ENCODE measurements at places on chromosomes 1 and 21. TPM values are rescaled to one million over a fixed set of nuclear protein-coding genes. Genes with fewer than 3 reads are reported as not detected.

DNA sequence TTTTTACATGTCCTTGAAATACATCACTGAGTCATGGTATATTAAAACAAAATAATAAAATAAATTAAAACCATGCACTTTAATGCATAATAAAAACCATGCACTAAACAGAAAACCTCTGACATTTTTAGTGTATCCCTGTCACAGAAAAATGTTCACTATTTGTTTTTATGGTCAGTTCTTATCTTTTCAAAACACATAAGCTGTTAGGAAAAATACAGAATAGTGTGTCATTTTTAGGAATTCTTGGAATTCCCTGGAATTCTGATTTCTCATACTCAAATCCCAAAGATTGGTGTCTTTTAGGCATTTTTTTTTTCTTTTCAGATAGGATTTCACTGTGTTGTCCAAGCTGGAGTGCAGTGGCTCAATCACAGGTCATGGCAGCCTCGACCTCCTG lies 25.1 kb upstream of the TINAGL1 start:
- no peak overlapping the region for H3K4me3 ChIP-seq
- H3K4me1 ChIP-seq, result peaks cover 10% of the 10 kb centered on the region
- H3K27ac ChIP-seq, result no peak overlapping the region
- DNase-seq, result no peak
- no peaks in the 10 kb centered on the region for H3K36me3 ChIP-seq

- H3K4me1 ChIP-seq, result peaks cover 24% of the 10 kb centered on the region
- H3K27ac ChIP-seq, result peak overlapping the region; percentile 90
- DNase-seq, result peak; percentile 68
- peak overlapping the region; percentile 4 for H3K4me3 ChIP-seq
- peaks cover 52% of the 10 kb centered on the region for H3K36me3 ChIP-seq
Observed at GRCh38 chr1:44305962-44306422, 49.1 kb downstream of the ERI3 start.

The ADAMTS4 gene
- 1.1 TPM for total RNA-seq

DNA sequence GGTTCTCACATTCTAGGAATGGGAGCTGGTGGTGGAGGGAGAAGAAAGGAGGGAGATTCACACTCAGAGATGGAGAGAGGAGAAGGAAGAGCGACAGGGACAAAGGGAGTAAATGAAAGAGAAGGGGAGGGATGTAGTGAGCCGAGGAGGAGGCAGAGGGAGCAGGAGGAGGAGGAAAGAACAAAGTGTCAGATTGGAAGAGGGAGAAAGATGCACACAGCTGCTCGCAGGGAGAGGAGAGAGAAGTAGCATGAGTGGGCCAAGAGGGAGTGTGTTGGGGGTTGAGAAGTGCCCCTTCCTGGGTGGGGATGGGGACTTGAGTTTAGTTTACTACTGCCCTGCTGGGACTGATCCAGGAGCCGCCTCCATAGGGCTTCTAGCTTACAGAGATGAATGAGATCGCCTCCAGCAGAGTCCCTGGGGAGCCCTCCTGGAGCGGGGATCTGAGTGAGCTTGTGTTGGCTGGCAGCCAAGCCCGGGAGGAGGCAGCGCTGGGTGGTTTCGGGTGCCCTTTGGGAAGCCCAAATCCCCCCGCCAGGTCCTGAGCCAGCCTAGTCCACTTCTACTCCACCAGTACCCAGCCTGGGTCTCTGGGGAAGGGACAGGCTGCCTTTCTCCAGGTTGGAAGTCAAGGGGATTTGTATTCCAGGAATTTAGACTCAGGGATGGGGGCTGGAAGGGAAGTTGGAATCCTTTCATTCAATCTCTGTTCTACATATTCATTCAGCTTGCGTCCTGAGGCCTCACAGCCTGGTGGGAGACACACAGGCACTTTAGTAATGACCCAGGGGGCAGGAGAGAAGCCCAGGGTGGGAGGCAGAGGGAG lies 20.9 kb downstream of the PTPRU start:
- DNase-seq, result no peak
- no peak overlapping the region for H3K27ac ChIP-seq
- H3K27me3 ChIP-seq, result peaks cover 32% of the 10 kb centered on the region
- no peak overlapping the region for H3K4me3 ChIP-seq
- H3K36me3 ChIP-seq, result no peaks in the 10 kb centered on the region

DNA sequence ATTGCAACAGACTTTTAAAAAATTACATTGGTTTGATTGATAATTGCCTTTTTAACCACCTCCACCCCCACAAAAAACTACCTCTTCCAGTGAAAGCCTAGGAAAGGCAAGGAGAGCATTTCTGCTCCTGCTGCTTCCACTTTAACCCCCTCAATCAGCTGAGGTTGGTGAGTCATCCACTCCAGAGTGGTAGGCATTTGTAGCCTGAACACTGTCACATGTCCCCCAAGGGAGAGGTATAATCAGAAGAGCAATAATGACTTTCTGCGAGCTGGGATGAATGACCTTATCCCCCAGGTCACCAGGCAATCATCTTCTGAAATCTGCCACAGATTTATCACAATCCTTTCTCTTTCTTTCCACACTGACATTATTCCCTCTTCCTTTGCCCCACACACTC lies 126.6 kb upstream of the CAMK1G start:
- no peak overlapping the region for H3K4me3 ChIP-seq
- no peak overlapping the region for H3K27ac ChIP-seq
- DNase-seq, result no peak
- no peaks in the 10 kb centered on the region for H3K4me1 ChIP-seq

DNA sequence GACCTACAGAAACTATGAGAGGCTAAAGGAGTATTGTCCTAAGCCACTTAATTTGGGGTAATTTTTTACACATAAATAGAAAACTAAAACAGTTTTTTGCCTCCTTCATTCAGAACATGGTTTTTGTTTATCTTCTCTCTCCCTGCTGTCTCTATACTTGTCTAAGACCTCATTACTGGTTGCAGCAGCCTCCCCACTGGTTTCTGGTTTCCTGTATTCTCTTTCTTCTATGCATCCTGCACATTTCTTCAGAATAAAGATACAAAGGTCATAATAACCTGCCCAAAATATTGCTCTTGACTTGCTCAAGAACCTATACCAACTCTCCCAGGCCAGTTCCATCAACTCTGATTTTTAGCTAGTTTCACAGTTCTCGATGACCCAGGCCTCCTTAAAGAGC lies 19.8 kb upstream of the BOLA1 start:
- peak overlapping the region; percentile 9 for H3K4me3 ChIP-seq
- no peaks in the 10 kb centered on the region for H3K36me3 ChIP-seq
- H3K27me3 ChIP-seq, result no peaks in the 10 kb centered on the region
- peak overlapping the region; percentile 76 for H3K27ac ChIP-seq
- H3K4me1 ChIP-seq, result peaks cover 30% of the 10 kb centered on the region
- DNase-seq, result peak; percentile 44

- peaks cover 32% of the 10 kb centered on the region for H3K4me1 ChIP-seq
- no peak overlapping the region for H3K27ac ChIP-seq
- H3K36me3 ChIP-seq, result no peaks in the 10 kb centered on the region
- H3K27me3 ChIP-seq, result no peaks in the 10 kb centered on the region
- H3K4me3 ChIP-seq, result no peak overlapping the region
Observed at GRCh38 chr1:173530795-173531693, 53.9 kb downstream of the PRDX6 start.

The F3 gene
- total RNA-seq, result not detected

DNA sequence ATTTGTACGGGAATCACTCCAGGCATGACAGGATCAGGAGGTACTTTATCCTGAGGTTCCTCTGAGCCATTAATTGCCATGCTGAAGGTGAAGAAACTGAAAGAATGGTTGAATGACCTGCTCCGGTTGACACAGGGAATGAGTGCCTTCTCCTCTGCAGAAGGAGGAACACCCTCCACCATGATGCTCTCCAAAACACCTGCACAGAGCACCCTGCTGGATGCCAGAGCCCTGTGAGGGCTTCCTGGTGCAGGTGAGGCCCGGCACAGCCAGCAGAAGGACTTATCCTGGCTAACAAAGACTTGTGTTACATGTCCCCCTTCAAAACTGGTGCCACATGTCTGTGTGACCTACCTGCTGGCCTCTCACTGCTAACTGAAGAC lies 14.3 kb upstream of the LBR start:
- H3K4me3 ChIP-seq, result peak overlapping the region; percentile 28
- H3K36me3 ChIP-seq, result no peaks in the 10 kb centered on the region
- peak overlapping the region; percentile 79 for H3K27ac ChIP-seq
- H3K27me3 ChIP-seq, result no peaks in the 10 kb centered on the region
- H3K4me1 ChIP-seq, result peaks cover 51% of the 10 kb centered on the region

The PRAMEF17 gene
- not detected for total RNA-seq

DNA sequence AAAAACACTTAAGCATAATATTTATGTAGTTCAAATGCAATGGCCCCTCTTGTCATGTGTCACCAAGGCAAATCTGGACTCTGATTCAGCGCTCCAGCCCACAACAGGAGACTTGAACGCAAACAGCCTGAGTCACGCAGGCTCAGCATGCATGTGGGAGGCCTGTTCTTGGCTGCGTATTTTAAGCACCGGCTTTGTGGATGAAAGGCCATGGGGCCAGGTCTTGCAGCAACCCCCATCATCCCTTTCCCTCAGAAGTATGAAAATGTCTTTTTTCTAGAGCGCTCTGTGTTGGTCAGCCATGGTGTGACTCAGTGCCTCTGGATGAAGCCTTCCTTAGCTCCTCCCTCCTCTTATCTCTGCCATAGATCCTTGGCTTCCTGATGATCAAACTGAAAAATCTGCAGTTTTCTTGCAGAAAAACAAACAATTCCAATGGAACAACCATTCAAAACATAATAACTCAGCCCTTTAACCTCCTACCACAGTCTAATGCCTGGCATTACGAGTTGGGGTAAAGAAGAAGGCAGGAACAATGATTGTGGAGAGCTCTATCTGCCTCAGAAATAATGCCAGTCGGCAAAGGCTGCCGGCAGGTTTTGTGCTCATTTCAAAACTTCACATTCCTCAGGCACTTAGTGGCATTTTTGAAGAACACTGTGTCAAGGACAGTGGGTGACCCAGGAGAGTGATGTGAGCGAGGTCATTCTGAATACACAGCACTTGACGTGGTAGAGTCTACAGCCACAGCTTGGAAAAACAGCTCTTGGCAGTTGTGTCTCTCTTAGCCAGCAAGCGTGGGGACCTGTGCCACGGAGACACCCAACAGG lies 167.5 kb downstream of the CLIC6 start:
- no peak overlapping the region for H3K4me3 ChIP-seq
- H3K4me1 ChIP-seq, result peaks cover 48% of the 10 kb centered on the region
- H3K27ac ChIP-seq, result no peak overlapping the region
- peaks cover 42% of the 10 kb centered on the region for H3K36me3 ChIP-seq
- H3K27me3 ChIP-seq, result no peaks in the 10 kb centered on the region

The DNAJC28 gene
- total RNA-seq, result 0.22 TPM
